ENCODE measurements at places on chromosomes 3 and 15. TPM values are rescaled to one million over a fixed set of nuclear protein-coding genes. Genes with fewer than 3 reads are reported as not detected.

The IMP3 gene
- 85.5 TPM for total RNA-seq

GRCh38 chr3:25458420-25458814, 30.4 kb downstream of the RARB start:
- no peak for DNase-seq
- no peaks in the 10 kb centered on the region for H3K4me1 ChIP-seq
- H3K27me3 ChIP-seq: no peaks in the 10 kb centered on the region
- H3K4me3 ChIP-seq: no peak overlapping the region
- no peaks in the 10 kb centered on the region for H3K36me3 ChIP-seq

DNA sequence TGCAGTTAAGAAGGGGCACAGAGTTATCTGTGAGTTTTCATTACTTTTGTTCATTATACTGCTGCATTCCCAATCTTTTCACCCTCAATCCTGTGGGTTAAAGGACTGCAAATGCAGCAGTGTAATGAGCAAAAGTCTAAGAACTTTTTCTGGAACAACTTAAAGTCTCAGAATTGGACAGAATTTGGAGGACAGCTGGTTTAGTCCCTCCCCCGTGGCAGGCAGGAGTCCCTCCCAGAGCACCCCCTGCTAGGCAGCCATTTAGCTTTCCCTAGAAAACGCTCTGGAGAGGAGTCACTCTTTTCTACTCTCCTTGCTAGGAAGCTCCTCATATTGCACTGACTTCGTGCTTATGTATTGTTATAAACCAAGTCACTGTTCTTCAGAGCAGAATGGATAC, 156.3 kb upstream of the UBE2E1 start:
- H3K36me3 ChIP-seq: no peaks in the 10 kb centered on the region
- no peak for DNase-seq
- H3K27ac ChIP-seq: no peak overlapping the region
- H3K4me1 ChIP-seq: no peaks in the 10 kb centered on the region
- no peak overlapping the region for H3K4me3 ChIP-seq
- H3K27me3 ChIP-seq: no peaks in the 10 kb centered on the region

DNA sequence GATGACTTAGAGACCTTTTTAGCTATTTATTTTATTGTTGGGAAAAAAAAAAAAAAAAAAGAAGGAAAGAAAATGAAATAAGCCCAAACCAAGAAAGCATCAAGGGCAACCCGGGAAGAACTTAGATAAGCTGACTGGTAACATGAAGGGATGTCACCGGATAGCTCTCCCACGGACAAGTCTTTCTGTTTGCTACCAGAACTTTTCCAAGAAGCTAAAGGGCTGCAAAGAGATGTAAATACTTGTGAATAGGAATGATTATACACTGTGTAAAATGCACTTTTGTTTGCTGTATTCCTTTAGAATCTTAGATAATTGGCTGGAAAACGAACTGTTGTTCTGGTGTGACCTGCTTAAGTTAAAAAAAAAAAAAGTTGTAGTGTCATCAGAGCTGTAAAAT, 2.8 kb downstream of the FOXB1 start:
- no peak for DNase-seq
- H3K4me3 ChIP-seq: peak overlapping the region; percentile 66
- peaks cover 80% of the 10 kb centered on the region for H3K27me3 ChIP-seq
- no peak overlapping the region for H3K27ac ChIP-seq
- H3K4me1 ChIP-seq: peaks cover 40% of the 10 kb centered on the region

The ASB7 gene
- total RNA-seq: 19.5 TPM

DNA sequence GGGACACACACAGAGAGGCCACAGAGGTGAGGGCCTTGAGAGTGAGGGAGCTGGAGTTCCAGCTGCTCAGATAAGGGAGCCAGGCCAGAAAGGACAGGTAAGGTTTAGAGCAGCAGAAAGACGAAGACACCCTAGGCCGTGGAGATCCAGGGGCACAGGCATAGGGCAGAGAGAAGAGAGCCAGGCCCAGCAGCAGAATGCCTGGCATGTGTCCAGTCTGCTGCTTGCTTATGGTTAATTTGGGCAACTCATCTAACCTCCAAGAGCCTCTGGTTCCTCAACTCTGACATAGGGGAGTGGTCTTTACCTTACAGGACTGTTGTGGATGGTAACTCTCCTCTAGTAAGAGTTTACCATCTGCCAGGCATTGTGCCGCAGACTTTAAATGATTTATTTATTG, 35.9 kb downstream of the STARD5 start:
- DNase-seq: no peak
- peaks cover 88% of the 10 kb centered on the region for H3K4me1 ChIP-seq
- H3K27me3 ChIP-seq: no peaks in the 10 kb centered on the region
- H3K36me3 ChIP-seq: no peaks in the 10 kb centered on the region

DNA sequence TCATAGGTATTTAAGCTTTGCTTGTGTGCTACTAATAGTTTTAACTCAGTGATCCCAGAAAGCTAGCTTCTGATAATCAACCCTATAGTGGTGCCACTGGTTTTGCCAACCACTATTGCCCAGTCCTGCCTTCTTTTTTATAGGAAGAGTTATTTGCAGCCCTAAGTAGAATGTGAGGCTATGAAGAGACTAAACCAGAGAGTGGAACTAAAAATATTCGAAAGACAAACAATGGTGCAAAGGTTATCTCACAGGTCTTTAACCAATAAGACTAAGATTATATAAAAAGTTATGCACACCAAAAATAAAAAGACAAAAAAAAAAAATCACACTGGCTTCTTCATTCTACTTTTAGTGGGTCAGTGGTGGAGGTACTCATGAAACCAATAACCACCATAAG, 85.6 kb downstream of the NBEAL2 start:
- no peaks in the 10 kb centered on the region for H3K27me3 ChIP-seq
- H3K27ac ChIP-seq: no peak overlapping the region
- no peak overlapping the region for H3K4me3 ChIP-seq

DNA sequence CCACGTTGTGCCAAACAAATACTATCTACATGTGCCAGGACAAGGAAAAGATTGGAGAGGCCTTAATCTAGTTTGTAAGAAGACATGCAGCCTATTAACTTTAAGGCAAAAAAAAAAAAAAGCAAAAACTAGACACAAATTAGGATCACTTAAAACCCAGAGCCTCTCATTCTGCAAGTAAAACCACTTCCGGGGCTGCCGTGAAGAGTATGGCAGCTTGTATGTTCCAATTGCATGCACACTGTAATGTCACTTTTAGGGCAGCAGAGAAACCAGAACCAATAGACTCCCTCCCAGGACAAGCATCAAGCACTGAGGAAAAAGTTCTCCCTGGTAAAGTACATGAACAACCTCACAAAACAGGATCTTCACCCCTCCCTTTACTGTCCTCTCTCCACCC, 70.6 kb downstream of the RSL24D1 start:
- H3K27me3 ChIP-seq: no peaks in the 10 kb centered on the region
- H3K36me3 ChIP-seq: no peaks in the 10 kb centered on the region
- H3K4me3 ChIP-seq: no peak overlapping the region
- no peak overlapping the region for H3K27ac ChIP-seq
- no peaks in the 10 kb centered on the region for H3K4me1 ChIP-seq

- DNase-seq: peak; percentile 11
- peaks cover 95% of the 10 kb centered on the region for H3K4me1 ChIP-seq
- H3K36me3 ChIP-seq: no peaks in the 10 kb centered on the region
- H3K4me3 ChIP-seq: no peak overlapping the region
- H3K27me3 ChIP-seq: no peaks in the 10 kb centered on the region
- H3K27ac ChIP-seq: peak overlapping the region; percentile 47
These were observed 76.3 kb upstream of the ICE2 start for GRCh38 chr15:60555291-60555690.

The PRRT3 gene
- total RNA-seq: 8.2 TPM

The FBXW12 gene
- not detected for total RNA-seq

The TEX55 gene
- total RNA-seq: not detected

The CHST13 gene
- total RNA-seq: 0.23 TPM

DNA sequence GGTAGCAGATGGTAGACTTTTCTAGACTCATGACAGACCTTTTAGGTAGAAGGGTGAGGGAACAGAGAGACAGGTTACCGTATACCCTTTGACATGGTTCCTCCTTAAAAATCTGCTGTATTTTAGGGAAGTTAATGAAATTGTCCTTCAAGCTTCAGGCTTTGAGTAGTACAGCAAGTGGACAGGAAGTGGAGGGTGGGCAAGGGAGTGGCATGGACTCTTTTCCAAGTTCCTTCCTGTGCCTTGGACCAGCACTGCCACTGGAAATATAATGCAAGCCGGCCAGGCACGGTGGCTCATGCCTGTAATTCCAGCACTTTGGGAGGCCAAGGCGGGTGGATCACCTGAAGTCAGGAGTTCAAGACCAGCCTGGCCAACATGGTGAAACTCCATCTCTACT, 156.1 kb upstream of the LRRFIP2 start:
- H3K27ac ChIP-seq: no peak overlapping the region
- no peaks in the 10 kb centered on the region for H3K4me1 ChIP-seq
- DNase-seq: no peak
- H3K27me3 ChIP-seq: no peaks in the 10 kb centered on the region
- H3K4me3 ChIP-seq: no peak overlapping the region
- H3K36me3 ChIP-seq: peaks cover 52% of the 10 kb centered on the region

DNA sequence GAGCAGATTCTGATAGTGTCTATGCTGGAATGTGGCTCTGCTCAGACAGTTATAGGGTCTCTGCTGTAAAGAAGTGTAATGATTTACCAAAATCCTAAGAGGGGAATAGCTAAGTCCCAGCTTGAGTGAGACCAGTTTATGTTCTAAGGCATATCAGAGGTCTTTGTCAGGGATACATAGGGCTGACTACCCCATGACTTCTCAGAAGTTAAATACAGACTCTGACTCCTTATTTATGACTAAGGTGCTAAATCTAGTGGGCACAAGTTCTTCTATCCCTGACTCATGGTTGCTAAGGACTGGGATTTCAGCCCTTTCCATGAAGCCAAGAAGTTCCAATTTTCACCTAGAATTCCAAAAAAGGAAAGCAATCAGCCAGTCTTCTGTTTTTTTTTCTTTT, 192.6 kb upstream of the POU1F1 start:
- no peaks in the 10 kb centered on the region for H3K27me3 ChIP-seq
- H3K4me3 ChIP-seq: no peak overlapping the region
- no peaks in the 10 kb centered on the region for H3K36me3 ChIP-seq
- H3K27ac ChIP-seq: no peak overlapping the region
- no peak for DNase-seq

The ADAMTSL3 gene
- not detected for total RNA-seq

DNA sequence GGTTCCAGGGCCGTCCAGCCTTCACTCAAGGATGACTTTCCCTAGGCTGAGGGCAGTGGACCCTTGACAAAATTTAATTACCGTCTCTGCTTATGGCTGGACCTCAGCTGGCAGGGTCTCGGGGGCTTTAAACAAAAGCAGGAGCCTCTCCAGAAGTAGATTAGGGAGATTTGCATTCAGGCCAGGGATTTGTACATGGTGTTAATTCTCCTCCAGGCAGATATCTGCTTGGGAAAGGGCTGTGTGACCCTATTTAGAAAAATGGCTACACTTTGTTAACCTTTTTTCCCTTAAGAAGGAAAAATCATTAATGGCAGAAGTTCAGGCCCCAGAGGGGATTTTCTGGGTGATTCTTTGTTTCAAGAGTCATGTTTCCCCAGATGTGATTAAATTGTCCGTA, 329.1 kb upstream of the C2CD4B start:
- DNase-seq: no peak
- H3K36me3 ChIP-seq: no peaks in the 10 kb centered on the region
- H3K4me3 ChIP-seq: no peak overlapping the region
- no peaks in the 10 kb centered on the region for H3K27me3 ChIP-seq
- no peak overlapping the region for H3K27ac ChIP-seq
- no peaks in the 10 kb centered on the region for H3K4me1 ChIP-seq

GRCh38 chr3:130635978-130636377, 110.7 kb downstream of the PIK3R4 start:
- no peaks in the 10 kb centered on the region for H3K4me1 ChIP-seq
- H3K4me3 ChIP-seq: no peak overlapping the region
- no peak overlapping the region for H3K27ac ChIP-seq
- no peaks in the 10 kb centered on the region for H3K36me3 ChIP-seq

GRCh38 chr3:52820736-52821135, 9.7 kb downstream of the ITIH4 start:
- no peak overlapping the region for H3K4me3 ChIP-seq
- H3K36me3 ChIP-seq: no peaks in the 10 kb centered on the region
- H3K27me3 ChIP-seq: no peaks in the 10 kb centered on the region
- H3K27ac ChIP-seq: no peak overlapping the region

- no peak for DNase-seq
- no peaks in the 10 kb centered on the region for H3K27me3 ChIP-seq
- H3K36me3 ChIP-seq: no peaks in the 10 kb centered on the region
These were observed 174.3 kb downstream of the KLF13 start for GRCh38 chr15:31500766-31501449.

- H3K4me3 ChIP-seq: no peak overlapping the region
- no peaks in the 10 kb centered on the region for H3K27me3 ChIP-seq
- H3K4me1 ChIP-seq: no peaks in the 10 kb centered on the region
- no peak overlapping the region for H3K27ac ChIP-seq
- H3K36me3 ChIP-seq: no peaks in the 10 kb centered on the region
These were observed 41.7 kb upstream of the PRICKLE2 start for GRCh38 chr3:64266983-64267382.

The ATP6V1A gene
- total RNA-seq: 24.1 TPM

GRCh38 chr15:62942428-62942827, 100.1 kb upstream of the TPM1 start:
- no peaks in the 10 kb centered on the region for H3K36me3 ChIP-seq
- H3K4me3 ChIP-seq: no peak overlapping the region
- H3K27me3 ChIP-seq: no peaks in the 10 kb centered on the region
- no peaks in the 10 kb centered on the region for H3K4me1 ChIP-seq
- DNase-seq: no peak

DNA sequence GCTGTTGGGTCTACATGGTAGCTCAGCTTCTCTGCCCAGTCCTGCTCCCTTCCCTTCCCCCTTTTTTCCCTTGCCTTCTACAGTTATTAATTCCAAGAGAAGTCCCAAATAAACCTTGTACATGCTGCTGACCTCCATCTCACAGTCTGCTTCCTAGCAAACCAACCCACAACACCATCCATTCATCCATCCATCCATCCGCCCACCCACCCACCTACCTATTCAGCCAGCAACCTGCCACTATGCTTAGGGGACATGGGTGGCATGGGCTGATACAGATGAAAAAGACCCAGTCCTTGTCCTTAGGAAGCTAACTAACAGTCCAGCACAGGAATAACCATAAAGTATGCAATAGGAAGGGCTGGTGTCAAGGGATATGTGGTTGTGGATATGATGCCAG, 5.7 kb downstream of the TNFAIP8L3 start:
- no peak for DNase-seq
- H3K4me3 ChIP-seq: no peak overlapping the region
- no peaks in the 10 kb centered on the region for H3K4me1 ChIP-seq
- H3K27ac ChIP-seq: no peak overlapping the region
- no peaks in the 10 kb centered on the region for H3K36me3 ChIP-seq
- peaks cover 5% of the 10 kb centered on the region for H3K27me3 ChIP-seq

GRCh38 chr3:25169151-25169550, 258.9 kb upstream of the RARB start:
- H3K4me3 ChIP-seq: no peak overlapping the region
- no peak for DNase-seq
- no peaks in the 10 kb centered on the region for H3K27me3 ChIP-seq
- H3K36me3 ChIP-seq: no peaks in the 10 kb centered on the region

The KCNMB3 gene
- 1.7 TPM for total RNA-seq

DNA sequence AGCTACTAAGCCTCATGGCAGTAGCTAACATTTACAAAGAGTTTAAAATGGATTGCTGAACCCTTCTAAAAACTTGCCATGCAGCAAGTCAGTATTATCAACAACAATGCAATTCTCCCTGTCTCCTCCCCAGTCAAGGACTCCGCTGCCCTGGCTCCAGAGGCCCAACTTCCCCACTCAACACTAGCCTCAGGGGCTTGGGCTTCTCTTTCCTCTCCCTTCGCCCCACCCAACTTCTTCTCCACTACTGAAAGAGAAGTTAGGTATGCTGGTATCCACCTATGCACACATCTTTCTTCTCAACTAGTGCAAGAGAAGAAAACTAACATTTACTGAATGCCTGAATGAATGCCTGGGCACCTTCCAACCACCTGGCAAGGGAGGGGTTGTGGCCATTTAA, 30.7 kb downstream of the TLE3 start:
- H3K27me3 ChIP-seq: no peaks in the 10 kb centered on the region
- no peaks in the 10 kb centered on the region for H3K4me1 ChIP-seq
- peaks cover 90% of the 10 kb centered on the region for H3K36me3 ChIP-seq
- H3K4me3 ChIP-seq: no peak overlapping the region
- no peak for DNase-seq
